Renal cortical epithelial cell (primary cell): ENCODE measurements at places on chromosomes 1 and 21. TPM values are rescaled to one million over a fixed set of nuclear protein-coding genes. Genes with fewer than 3 reads are reported as not detected.
A peak's percentile ranks its signal among the peaks of the same experiment; 100 is the strongest.

DNA sequence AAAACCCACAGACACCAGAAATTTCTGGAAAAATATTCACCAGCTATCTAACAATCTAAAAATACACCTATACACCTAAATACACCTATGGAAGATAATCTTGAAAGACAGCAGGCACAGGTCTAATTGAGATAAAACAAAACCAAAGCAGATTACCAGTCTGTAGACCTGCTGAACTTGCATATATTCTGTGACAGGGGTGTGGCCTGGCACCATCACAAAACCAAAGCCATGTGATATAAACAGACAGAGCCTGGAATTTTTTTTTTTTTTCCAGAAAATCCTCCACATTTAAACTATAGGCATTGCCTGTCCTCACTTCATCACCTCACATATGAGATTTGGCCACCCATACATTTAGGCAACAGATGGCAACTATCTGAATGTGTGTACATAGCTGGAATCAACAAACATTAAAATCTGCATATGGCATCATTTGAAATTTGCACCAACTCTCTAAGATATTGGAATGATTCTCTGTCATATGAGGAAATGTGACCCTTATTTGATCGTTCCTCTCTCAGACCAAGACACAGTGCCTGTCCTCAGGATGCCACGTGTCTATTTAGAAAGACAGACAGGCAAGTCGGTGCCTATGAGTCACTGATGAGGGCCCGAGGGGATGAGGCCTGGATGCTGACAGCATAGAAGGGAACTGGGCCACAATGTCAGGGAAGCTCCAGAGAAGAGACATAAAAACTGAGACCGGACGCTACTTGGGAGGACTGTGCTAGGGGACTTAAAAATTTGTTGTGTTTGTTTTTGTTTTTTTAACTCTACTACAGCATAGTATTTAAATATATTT lies 32.6 kb downstream of the NMNAT2 start:
- no peak for DNase-seq

DNA sequence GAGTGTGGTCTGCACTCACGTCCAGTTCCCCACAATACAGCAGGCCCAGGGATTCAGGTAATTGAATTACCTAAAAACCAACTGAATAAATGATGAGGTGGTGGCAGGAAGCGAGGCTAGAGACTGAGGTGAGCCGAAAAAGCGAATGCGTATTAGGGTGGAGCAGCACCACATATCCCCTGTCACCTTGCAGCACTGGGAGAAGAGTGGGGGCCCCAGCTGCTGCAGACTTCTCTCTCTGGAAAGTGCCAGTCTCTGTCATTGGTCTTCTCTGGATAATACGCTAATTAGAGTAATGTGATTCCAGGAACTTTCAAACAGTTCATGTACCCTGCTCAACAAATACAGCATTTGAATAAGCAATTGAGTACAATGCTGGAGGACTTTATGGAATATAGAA lies 199.0 kb downstream of the RPS6KC1 start:
- no peak for DNase-seq

DNA sequence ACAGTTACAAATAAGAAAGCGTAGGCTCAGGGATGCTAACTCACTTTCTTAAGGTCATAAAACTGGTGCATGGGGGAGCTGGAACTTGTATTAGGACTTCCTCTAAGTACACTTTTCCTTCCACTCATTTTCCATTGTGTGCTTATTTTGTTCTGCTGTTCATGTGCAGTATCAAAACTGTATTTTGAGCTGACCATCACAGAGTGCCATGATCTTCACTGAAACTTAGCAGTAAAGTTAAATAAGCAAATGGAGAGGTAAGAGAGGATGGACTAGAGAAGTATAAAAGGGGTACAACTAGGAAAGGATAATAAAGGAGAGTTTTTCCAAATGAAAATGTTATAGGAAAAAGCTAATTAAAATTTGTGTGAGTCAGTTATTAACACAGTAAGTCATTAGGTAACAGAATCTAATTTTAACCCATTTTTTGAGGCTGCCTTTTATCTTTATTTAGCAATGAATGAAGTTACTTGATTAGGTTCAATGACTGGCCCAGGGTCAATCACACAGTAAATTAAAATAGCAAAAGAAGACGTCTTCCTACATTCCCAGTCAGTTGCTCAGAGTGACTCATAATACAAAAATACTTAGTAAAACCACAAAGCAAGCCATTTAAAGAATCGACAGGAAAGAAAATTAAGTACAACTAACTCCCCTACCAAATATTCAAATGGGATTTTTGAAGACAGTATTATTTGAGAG lies 165.8 kb upstream of the C1orf105 start:
- peak; percentile 99 for DNase-seq

DNA sequence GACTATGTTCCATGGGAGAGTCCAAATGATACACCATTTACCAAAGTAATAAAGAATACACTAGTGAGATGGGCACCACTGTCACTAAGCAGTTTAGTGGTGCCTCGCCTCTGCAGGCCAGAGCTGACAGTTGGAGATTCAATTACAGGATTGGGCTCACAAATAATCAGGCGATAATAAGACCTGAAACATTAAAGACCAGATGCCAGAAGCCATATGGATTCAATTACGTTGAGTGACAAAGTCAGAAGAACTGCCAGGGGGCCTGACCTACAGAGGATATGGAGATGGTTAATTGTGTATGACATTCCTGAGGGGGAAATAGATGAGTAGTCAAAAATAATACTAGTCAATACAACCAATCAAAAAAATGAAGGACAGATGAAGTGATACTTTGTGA lies 65.2 kb upstream of the ST6GALNAC5 start:
- DNase-seq, result no peak

- no peak for DNase-seq
Observed at GRCh38 chr21:37168666-37169065, 95.6 kb downstream of the TTC3 start.

DNA sequence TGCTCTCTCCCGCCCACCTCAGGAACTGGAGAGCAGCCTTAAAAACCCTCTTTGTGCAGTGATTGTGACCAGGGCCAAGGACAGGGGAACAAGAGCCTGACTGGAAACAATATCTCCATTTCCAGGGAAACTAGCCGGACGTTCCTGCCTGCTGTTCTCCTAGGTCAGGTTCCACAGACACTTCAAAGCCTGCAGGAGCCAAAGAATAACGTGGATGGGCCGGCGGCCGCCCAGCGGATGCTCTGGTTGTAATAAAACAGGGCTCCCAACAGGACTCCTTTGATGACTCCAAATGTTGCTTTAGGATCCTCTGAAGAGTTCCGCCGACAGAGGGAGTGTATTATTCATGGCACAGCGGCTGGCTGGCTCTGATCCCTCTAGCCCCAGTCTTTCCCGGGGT lies 162.2 kb downstream of the PLXNA2 start:
- no peak for DNase-seq

GRCh38 chr21:20004367-20004766 lies 993.8 kb upstream of the NCAM2 start:
- no peak for DNase-seq

- no peak for DNase-seq
Observed at GRCh38 chr1:94646786-94647555, 105.4 kb upstream of the F3 start.

GRCh38 chr1:52601991-52602855 lies at the start of gene GPX7:
Gene GPX7, plus strand, starts transcription at chr1:52602371. Its CDS starts 39 bp downstream, at chr1:52602410.
- no peak for DNase-seq

DNA sequence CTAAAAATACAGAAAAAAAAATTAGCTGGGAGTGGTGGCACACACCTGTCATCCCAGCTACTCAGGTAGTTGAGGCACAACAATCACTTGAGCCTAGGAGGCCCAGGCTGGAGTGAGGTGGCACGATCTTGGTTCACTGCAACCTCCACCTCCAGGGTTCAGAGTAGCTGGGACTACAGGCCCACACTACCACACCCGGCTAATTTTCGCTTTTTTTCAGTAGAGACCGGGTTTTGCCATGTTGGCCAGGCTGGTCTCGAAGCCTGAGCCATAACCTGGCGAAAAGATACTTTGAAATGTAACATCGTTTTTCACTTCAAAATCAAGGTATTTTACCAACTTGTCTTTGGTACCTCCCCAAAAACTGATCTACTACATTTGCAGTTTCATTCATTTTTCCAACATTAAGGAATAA lies 6.1 kb downstream of the GAS5 start:
- DNase-seq, result no peak

- peak; percentile 53 for DNase-seq
Observed at GRCh38 chr1:209884249-209884648, 53.8 kb upstream of the SYT14 start.

ERICH3 gene
- total RNA-seq, result 0.10 and 0.17 TPM in 2 replicates

MRPL39 gene
- 34.2 and 76.1 TPM in 2 replicates for total RNA-seq

MMP23B gene
- 4.0 and 14.9 TPM in 2 replicates for total RNA-seq

- DNase-seq, result peak; percentile 74
Observed at GRCh38 chr21:41763398-41763931, 3.4 kb downstream of the RIPK4 start.

- no peak for DNase-seq
Observed at GRCh38 chr1:21174230-21174629, 2.5 kb downstream of the EIF4G3 start.

- DNase-seq, result no peak
Observed at GRCh38 chr1:53954128-53954527, 8.0 kb downstream of the LRRC42 start.

FCN3 gene
- total RNA-seq, result not detected in 2 replicates

GRCh38 chr1:157477419-157477818 lies 74.9 kb downstream of the FCRL5 start:
- DNase-seq, result no peak

- DNase-seq, result peak; percentile 59
Observed at GRCh38 chr1:167798952-167799351, 77.2 kb downstream of the MPZL1 start.

DNA sequence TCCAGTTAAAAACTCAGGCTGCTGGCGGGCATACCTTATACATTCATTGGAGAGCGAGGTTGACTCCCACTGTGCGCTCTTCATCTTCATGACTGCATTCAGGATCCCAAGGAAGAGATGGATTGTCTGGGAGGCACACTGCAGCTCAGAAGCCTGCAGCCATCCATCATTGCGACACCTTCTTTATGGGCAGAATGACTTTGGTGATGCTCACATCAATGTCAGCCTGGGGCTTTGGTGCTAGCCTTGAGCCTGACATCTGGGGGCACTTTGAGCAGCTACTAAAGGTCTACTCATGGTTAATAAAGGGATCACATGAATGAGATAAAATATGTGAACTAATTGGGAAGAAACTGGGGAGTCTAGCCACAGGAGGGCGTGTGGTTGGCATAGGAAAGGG lies 229.3 kb downstream of the PRDM2 start:
- DNase-seq, result no peak

- no peak for DNase-seq
Observed at GRCh38 chr1:47656719-47657685, 219.2 kb downstream of the FOXD2 start.

ST6GALNAC3 gene
- total RNA-seq, result 0.50 and 0.69 TPM in 2 replicates

DNA sequence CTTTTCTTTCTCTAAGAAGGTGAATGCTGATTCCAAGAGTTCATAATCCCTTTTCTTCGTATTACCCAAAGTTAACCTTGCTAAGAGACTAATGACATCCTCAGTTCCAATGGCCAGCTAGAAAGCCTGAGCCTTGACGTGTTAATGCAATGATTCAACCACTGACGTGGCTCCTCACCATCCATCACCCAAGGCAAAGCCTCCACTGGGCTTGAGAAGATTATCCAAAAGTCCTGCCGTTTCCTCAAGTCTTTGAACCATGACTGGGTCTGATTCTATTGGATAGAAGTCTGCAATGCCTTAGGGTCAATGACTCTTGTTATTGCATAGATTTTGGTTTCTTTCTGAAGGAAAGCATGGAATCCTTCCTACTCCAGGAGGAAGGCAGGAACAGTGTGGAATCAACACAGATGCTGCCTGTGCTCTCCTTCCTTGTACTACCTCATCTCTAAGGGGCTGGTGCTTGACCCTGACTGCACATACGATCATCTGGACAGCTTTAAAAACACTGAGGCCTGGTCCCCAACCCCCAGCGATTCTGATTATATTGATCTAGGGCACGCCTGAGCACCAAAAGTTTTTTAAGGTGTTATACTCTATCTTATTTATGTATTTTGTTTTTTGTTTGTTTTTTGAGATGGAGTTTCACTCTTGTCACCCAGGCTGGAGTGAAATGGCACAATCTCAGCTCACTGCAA lies 69.3 kb upstream of the ANGPTL1 start:
- DNase-seq, result no peak

GRCh38 chr1:66401244-66401643 lies 132.7 kb upstream of the SGIP1 start:
- DNase-seq, result peak; percentile 72

DMBX1 gene
- not detected in 2 replicates for total RNA-seq

- DNase-seq, result peak; percentile 98
Observed at GRCh38 chr1:219088778-219089557, 84.7 kb upstream of the LYPLAL1 start.

DNA sequence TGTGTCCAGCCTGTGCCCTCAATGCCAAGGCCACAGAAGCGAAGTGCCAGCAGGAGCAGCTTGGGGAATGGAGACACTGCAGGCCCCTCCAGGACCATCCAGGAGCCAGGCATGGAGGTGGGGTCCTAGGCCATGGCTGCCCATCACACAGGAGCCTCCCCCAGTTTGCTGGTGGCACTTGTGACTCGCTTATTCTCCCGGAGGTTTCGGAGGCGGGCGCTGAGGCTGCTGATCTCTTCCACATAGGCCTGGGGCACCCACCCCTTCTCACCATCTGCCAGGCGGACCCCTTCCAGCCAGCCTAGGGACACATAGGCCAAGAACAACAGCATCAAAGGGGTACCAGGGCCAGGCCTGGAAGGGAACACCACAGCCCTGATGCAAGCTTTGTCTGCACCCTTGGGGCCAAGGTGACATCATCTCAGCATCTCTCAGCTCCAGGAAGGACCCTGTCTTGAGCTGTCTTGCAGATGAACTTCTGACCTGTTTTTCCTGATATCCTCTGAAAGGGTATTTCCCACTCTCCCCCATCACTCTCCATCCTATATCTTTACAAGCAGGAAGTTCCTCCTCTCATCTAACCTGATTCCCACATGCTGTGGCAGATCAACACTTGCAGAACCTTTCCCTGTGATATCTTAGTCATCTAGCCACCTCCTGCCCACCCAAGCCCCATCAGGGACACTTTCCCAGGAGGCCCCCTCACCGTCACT lies 13.9 kb downstream of the ARHGEF19 start:
- no peak for DNase-seq

ADAMTS1 gene
- total RNA-seq, result 130 and 216 TPM in 2 replicates

DNA sequence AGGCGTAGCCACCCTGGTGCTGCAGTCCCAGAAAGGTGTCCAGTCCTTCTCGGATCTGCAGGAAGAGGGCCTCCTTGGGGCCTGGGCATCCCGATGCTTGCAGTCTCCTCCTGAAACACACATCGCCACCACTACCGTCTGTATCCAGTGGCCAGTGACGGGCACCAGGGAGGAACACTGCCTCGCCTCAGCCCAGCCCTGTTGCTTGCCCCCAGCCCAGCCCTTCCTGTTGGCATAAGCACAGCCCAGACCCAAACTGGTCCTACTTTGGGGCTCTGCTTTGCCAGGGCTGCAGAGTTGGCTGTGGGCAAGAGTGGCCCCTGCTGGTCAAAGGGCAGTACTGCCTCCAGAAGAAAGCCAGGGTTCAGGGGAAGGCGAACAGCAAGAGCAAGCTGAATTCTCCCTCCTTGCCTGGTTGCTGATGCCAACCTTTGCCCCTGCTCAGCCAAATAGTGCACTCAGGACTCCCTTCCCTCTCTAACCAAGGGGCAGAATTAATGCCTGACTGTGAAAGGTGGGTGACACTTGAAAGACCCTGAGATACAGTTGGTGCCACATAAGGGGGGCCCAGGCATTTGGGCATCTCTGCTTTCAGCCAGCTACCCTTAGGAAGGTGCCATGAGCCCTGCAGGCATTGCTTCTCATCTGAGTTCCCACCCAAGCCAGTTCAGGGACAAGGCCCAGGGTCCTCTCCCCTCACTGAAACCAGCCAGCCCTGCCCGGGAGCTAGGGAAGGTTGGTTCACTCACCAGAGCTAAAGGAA lies 11.1 kb upstream of the ARHGEF2 start:
- peak; percentile 48 for DNase-seq

PPP1R8 gene
- 47.1 and 61.7 TPM in 2 replicates for total RNA-seq

VASH2 gene
- 0.35 TPM in 1 of 2 replicates, not detected in the other for total RNA-seq
